Activated CD8-positive, alpha-beta memory T cell treated with anti-CD3 and anti-CD28 coated beads for 48 hours (primary cell): ENCODE measurements at places on chromosomes 5 and 9.

- no peak for DNase-seq
Observed at GRCh38 chr5:33008751-33009418, 297.8 kb downstream of the NPR3 start.

DNA sequence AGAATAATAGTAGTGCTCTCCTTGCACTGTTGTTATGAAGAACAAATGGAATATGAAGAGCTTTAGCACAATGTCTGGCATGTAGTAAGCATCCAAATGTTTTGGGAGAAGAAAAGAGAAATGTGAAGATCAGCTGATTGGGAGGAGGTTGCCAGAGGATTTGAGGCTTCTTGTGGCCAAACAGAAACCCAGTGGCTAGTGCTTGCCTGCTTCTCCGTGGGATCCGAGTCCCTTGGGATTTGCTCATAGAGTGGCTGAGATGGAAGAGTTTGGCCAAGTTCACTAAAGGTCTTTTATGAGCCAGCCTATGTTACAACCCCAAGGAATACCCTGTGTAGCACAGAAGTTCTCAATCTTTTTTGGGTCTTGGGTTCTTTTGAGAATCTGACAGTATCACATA lies 86.0 kb downstream of the ANGPTL2 start:
- DNase-seq = no peak

DNA sequence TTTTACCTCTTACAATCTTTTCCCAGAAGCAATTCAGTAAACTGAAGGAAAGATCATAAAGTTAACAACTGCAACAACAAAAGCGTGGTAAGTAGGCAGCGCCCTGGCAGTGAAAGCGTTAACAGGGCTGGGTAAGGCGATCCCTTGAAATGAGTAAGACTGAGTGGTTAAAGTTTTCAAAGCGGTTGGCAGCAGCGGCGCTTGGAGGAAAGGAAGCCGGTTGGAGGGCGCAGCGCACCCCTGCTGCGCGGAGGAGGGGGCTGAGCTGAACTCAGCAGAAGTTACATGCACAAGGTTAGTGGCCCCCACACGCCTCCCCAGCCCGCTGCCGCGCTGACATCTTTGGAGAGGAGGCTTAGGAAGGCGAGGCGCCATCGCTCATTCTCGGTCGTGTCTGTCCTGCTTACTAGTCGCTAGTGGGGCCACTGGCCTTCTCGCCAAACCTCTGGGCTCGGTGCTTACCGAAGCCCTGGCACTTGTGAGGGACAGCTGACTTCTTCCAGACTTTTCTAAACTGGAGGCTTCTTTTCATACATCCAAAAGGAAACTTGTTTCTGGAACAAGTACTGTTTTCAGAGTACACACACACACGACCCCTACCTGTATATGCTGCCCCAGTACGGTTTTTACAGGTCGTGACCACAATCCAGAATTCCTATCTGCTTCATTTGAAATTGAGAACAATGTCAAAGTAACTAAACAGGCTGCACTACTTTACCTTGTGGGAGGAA lies at the start of gene SH3RF2:
Gene SH3RF2 (plus strand): TSS at position 178 of the 731 bp plus-strand sequence. CDS start 1,351 bp downstream, outside the sequence.
- no peak for DNase-seq

GRCh38 chr5:139856714-139857113 lies 61.1 kb downstream of the PSD2 start:
- DNase-seq = no peak

- DNase-seq = no peak
Observed at GRCh38 chr9:76153339-76153738, 240.9 kb downstream of the RFK start.

DNA sequence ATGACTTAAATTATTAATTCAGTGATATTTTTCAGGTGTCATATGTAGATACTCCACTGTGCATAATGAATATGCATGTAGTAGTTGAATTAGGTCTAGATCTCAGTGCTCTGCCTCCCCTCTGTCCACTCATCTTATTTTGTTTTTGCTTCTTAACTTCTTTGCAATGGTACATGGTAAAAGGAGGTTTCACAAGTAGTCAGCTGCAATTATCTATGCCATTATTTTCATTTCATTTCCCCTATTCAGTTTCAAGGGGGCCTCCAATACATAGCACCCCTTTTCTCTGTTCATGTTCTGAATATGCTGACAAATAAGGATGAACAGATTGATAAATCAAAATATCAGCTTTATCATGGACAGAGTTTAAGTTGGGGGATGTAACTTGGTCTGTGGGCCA lies 511.6 kb upstream of the ZNF608 start:
- no peak for DNase-seq

GRCh38 chr5:56569076-56569475 lies 246.3 kb upstream of the MAP3K1 start:
- no peak for DNase-seq

- no peak for DNase-seq
Observed at GRCh38 chr5:36334315-36334714, 32.6 kb upstream of the RANBP3L start.
